ENCODE measurements at places on chromosomes 4 and X.

GRCh38 chr4:108224611-108225053 lies 55.9 kb upstream of the LEF1 start:
- no peak for DNase-seq

DNA sequence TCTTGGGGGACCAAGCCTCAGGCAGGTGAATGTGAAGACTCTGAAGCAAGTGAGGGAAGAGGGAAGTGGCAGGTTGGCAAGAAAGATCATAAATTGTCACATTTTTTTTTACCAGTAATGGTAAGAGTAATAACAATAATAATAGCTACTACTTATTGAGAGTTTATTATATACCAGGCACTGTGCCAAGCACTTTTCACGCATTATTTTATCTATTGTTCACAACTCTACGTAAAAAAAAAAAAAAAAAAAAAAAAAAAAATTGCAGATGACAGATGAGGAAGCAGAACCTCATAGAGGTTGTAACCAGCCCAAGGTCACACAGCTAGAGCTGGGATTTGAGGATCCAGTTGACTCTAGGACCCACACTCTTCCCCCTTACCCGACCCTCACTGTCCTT lies 40.9 kb downstream of the TSC22D3 start:
- no peak for DNase-seq

DNA sequence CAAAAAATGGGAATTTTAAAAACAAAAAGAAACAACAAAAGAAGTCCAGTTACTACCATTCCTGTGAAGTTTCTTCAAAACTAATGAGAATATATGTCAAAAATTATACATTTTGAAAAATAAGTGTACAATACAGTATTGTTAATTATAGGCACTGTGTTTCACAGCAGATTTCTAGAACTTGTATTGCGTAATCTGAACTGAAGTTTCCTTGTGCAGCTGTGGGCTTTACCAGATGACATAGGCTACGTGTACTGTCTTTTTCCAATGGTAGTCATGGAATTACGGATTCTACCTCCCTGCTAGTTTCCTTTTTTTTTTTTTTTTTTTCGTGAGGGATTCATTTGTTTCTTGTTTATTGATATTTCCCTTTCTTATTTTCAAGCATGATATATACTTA lies 113.8 kb upstream of the GABRA2 start:
- DNase-seq, result no peak

GRCh38 chr4:86935853-86936733 lies 1.3 kb downstream of the AFF1 start:
- DNase-seq, result peak; percentile 76
